ENCODE measurements at places on chromosomes 1 and 21.

- no peak for DNase-seq
Observed at GRCh38 chr1:245834002-245834401, 673.1 kb downstream of the SMYD3 start.

GRCh38 chr1:182394055-182394775 lies 2.6 kb upstream of the GLUL start:
- DNase-seq: no peak

GRCh38 chr1:8649027-8649426 lies 168.4 kb downstream of the RERE start:
- no peak for DNase-seq

GRCh38 chr21:45003331-45004058 lies 63.7 kb downstream of the SLX9 start:
- DNase-seq: no peak

GRCh38 chr1:30976143-30976542 lies 67.6 kb upstream of the SDC3 start:
- DNase-seq: no peak

- DNase-seq: no peak
Observed at GRCh38 chr1:115310581-115311473, 27.2 kb downstream of the NGF start.

GRCh38 chr1:19730793-19731192 lies 66.1 kb downstream of the HTR6 start:
- no peak for DNase-seq

DNA sequence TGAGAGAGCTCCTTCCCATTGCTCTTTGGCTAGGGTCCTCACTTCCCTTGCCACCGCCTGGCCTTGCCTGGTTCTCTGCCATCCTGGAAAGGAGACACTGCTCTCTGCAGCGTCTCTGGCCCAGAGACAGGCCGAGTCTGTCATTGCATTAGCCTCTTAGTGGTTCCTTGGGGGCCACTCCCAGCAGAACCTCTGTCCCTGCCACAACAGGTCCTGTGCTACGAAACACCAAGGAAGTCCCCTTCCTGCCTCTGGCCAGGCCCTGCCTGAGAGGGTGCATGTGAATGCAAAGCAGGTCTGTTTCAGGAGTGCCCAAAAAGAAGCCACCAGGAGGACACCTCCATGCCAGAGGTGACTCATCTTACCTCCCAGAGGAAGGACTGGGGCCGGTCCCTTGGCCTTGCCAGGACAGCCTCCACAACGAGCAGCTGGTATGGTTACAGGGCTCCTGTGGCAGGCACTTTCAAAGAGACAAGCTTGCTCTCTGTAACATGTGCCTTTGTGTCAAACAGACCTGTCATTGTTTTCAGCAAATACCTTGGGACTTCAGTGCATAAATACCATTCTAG lies 59.6 kb downstream of the VPS26C start:
- DNase-seq: no peak

GRCh38 chr1:39632323-39632681 lies 7.1 kb downstream of the HEYL start:
- DNase-seq: no peak

GRCh38 chr1:152052606-152053005 lies 15.8 kb upstream of the S100A11 start:
- peak; percentile 77 for DNase-seq

GRCh38 chr1:47742890-47743760 lies 254.1 kb downstream of the TRABD2B start:
- no peak for DNase-seq

- no peak for DNase-seq
Observed at GRCh38 chr1:1928231-1929101, 9.4 kb upstream of the TMEM52 start.

- DNase-seq: no peak
Observed at GRCh38 chr1:44144962-44145756, 3.7 kb upstream of the KLF18 start.

- DNase-seq: no peak
Observed at GRCh38 chr1:217899614-217900013, 268.5 kb downstream of the SPATA17 start.

DNA sequence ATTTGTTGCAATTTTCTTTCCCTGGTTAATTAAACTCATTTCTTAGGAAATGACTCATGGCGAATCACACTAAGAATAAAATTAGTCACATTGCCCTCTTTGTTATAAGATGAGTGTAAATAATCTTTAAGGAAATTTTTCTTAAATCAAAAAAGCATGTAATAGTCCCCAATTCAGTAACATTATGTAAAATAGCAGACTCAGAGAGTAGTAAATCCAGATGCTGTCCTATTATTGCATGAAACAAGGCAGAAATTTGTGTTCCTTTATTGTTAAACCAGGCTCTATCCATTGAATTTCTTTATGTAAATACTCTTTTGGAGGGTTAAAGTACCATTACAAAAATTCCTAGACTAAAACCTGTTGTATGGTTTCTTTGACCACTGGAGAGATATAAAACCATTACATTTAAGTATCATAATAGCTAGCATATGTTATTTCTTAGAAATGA lies 154.5 kb upstream of the C1orf87 start:
- no peak for DNase-seq

DNA sequence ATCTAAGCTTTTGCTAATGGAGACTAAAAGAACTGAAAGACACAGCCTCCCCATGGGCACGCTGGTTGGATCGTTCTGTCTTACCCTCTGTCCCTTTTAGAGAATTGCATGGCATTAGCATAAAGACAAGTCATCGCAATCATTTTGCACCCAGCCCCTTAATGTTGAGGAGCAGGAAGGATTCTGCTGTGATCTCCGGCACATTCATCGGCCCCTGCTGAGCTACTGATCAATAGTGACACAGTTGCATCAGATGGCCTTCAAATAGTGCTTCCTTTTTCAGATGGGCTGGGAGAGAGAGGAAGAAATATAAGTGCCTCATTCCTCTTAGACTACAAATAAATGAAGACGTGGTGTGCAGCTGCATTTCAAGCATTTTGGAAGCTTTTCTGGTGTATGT lies 75.4 kb downstream of the NOS1AP start:
- no peak for DNase-seq

- no peak for DNase-seq
Observed at GRCh38 chr1:21604208-21604957, 64.8 kb downstream of the RAP1GAP start.

GRCh38 chr1:216958569-216958968 lies 235.3 kb upstream of the ESRRG start:
- DNase-seq: no peak

- DNase-seq: peak; percentile 3
Observed at GRCh38 chr1:166974647-166975345, 544 bp downstream of the ILDR2 start.

- DNase-seq: no peak
Observed at GRCh38 chr21:35332841-35333426, 283.8 kb upstream of the RUNX1 start.

- no peak for DNase-seq
Observed at GRCh38 chr1:234851450-234852438, 241.8 kb upstream of the IRF2BP2 start.

- DNase-seq: no peak
Observed at GRCh38 chr1:63921359-63921758, 147.5 kb downstream of the ROR1 start.

DNA sequence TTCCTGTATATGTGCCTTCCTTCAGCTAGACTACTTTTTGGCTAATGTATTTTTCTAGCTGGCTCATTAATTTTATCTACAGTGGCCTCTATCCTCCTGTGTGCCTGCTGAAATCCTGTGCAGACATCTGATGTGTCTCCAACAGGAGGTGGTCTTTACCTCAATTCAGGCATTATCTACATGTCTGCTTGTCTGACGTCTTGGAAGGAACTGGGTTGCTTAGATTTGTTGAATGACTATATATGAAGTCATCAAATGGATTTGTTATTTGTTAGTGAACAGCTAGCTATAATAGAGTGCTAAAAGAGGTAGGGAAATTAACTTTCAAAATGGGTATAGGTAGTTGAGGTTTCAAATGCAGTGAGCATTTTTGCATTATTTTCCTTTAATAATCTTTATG lies 6.7 kb downstream of the RPL5 start:
- no peak for DNase-seq

DNA sequence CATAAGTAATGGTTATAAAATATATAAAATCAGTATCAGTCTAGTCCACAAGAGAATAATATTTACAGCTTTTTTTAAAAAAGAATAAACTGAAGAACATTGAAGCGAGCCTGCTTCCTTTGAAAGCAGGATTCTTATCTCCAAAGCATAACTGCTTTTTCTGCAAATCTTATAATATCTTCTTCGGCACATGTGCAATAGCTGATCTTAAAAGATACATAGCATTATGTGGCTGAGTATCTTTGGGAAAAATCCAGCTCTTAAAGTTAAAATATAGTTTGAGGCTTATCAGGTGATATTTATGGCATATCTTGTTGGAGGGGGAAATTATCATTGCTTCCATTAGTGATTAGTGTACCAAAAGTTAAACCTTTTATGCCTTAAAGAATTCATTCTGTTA lies 523.9 kb upstream of the ADGRL4 start:
- no peak for DNase-seq

DNA sequence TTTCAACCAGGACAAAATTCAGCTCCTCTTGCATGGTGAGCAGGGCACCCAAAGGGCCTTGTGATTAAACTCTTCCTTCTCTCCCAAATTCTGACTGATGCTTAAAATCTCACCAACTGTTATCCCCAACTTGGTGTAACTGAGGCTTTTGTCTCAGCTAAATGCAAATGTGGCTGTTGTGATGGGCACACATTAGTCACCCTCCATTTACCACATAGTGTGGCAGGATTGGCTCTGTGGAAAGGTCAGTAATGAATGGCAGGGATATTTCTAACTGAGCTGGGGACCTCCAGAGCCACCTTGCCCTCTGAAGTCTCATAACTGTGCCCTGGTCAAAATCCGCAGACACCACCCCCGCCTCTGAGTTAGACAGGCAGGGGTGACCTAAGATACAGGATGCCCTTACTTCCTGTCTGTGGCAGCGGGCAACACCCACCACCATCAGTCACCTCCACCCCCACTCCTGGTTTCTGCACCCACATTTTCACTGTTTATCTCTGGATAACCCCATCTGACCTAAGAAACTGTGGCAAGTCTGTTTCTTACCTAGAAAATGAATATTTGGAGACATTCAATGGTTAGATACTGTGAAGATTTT lies 25.4 kb upstream of the RGS16 start:
- peak; percentile 35 for DNase-seq

GRCh38 chr1:28104866-28105467 lies 16.6 kb upstream of the EYA3 start:
- DNase-seq: no peak

GRCh38 chr1:196074182-196074581 lies 534.1 kb downstream of the KCNT2 start:
- DNase-seq: no peak

DNA sequence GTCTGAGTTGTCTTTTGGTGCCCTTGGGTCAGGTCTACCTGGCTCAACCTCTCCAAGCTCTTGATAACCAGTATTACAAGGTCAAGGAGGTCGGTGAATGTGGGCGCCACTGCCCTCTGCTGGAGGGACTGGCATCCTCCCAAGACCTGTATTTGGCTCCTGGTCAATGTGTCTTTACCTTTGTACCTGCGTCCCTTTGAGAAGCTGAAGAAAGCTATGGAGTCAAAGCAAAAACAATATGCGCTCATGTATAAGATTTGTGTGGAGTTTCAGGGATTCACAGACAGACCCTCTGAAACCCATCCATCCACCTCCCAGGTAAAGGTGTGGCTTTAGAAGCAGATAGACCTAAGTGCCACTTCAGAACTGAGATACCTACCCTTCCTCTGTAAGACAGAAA lies 61.8 kb upstream of the NBL1 start:
- DNase-seq: peak; percentile 77

- no peak for DNase-seq
Observed at GRCh38 chr1:19640363-19641316, 3.5 kb upstream of the NBL1 start.

- DNase-seq: no peak
Observed at GRCh38 chr1:59393211-59394180, 96.6 kb downstream of the FGGY start.

- DNase-seq: no peak
Observed at GRCh38 chr1:78298349-78298748, 192.4 kb upstream of the PTGFR start.

- DNase-seq: no peak
Observed at GRCh38 chr21:42829954-42830353, 49.4 kb downstream of the WDR4 start.

- DNase-seq: no peak
Observed at GRCh38 chr1:209250861-209251636, 332.5 kb upstream of the CAMK1G start.

DNA sequence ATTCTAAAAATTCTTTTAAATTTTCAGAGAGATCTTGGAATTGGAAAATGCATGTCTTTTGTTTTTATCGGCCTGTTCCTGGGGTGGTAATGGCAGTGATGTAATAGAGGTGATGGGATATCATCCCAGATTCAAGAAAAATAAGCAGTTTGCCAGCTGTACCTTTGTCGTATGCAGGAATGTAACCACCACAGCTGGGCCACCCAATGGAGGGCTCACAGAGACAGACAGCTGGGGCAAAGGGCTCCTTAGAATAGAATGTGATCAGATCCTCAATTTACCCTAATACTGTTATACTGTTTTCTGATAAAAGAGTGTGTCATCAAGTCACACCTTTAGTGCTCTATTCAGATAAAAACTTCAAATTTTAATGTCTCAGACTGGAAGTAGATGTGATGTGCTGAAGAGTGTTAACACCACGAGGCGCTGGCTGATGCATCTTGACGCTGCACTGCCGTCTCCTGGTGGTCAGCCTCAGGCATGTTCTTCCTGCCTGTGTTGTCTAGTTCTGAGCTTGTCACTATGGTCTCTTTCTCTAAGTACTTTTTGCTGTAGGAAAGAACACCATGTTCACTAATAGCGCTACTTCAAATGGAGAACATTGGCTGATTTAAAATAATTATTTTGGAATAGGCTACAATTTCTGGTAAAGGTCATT lies 78.8 kb downstream of the C1orf21 start:
- DNase-seq: no peak

- DNase-seq: no peak
Observed at GRCh38 chr1:201539561-201540431, 869 bp downstream of the NAV1 start.

DNA sequence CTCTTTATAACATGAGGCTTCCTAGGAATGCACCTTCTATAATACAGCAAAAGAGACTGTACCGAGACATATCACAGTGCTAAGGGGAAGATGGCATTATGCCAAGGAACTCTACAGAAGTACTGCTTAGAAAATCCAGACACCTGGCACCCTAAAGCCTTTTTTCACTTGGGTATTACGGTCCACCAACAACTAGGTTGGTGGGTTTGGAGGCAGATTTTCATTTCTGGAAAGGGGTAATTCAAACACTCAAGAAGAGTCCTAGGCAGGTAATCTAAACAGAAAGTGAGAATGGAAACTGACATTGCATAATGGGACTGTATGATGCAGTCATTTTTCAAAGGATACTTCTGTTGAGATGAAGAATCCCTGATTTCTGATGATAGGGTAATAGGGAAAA lies 19.6 kb downstream of the SCMH1 start:
- no peak for DNase-seq

DNA sequence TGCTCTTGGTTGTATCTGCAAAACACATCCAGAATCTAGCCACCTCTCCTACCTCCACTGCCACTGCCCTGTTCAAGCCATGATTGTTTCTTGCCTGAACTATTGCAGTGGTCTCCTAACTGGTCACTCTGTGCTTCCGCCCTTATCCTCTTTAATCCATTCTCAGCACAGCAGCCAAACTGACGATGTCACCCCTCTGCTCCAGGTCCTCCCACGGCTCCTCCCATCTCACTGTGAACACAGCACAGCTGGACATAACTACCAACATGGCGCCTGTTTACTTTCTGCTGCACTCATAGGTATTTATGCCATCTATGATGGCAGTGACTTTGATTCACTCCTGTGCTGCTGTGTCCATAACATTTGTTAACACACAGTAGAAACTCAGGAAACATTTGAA lies 406.7 kb downstream of the DISC1 start:
- no peak for DNase-seq
